ENCODE measurements at places on chromosomes 3 and 15.

GRCh38 chr15:52225230-52225629 is 34.0 kb upstream of the GNB5 start:
- DNase-seq, result no peak

- no peak for DNase-seq
Measured at GRCh38 chr3:18729671-18730070, 304.5 kb upstream of the SATB1 start.

DNA sequence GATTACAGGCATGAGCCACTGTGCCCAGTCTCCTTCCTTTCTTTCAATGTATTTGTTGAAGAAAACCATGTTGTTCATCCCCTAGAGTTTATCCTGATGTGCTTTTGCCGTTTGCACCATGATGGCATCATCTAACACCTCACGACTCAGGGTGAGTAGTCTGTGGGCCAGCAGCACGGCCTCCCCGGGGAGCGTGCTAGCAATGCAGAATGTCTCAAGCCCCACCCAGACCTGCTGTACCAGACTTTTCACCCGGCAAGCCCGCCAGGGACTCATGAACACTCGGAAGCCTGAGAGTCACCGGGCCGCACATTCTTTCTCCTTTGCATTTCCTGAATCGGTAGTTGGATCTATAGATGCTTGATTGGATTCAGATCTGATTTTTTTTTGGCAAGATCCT is 64.6 kb downstream of the RPN1 start:
- no peak for DNase-seq

DNA sequence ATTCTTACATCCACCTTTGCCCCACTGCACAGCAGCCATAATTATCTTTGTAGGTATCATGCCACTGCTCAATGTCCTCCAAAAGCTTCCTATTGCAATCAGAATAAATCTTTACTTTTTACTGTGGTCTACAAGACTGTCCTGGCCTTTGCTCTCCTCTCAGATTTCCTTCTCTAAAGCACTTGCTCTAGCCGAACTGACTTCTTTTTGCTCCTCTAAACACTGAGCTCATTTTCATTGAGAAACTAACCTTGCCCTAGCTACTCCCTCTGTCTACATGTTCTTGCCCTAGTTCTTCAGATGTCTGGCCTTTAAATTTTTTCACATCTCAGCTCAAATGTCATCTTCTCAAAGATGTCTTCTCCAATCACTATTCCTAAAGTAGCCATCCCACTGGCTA is 342.8 kb downstream of the TBC1D5 start:
- DNase-seq, result no peak

GRCh38 chr3:112470788-112471187 is 28.5 kb downstream of the BTLA start:
- DNase-seq, result peak; percentile 76

GRCh38 chr15:55834331-55834730 is 91.4 kb upstream of the PRTG start:
- no peak for DNase-seq

DNA sequence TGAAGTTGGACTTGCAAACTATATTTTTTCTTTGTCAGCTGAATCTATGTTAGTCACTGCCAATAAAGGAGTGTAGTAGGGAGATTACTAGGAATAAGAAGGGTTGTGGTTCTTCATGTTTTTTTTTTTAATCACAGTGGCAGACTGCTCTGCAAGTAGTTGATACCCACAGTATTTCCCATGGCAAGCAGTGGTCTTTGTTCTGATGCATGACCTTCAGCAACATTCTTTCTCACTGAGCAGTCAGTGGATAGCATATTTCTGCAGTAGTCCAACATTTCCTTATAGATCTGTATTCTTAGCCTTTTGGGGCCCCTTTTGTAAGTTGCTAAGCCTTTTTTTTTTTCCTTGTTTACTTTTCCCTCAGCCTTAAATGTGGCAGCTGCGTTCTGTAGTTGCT is 151.1 kb downstream of the DOCK3 start:
- DNase-seq, result peak; percentile 56

GRCh38 chr3:135056084-135056730 is 261.1 kb downstream of the EPHB1 start:
- no peak for DNase-seq

DNA sequence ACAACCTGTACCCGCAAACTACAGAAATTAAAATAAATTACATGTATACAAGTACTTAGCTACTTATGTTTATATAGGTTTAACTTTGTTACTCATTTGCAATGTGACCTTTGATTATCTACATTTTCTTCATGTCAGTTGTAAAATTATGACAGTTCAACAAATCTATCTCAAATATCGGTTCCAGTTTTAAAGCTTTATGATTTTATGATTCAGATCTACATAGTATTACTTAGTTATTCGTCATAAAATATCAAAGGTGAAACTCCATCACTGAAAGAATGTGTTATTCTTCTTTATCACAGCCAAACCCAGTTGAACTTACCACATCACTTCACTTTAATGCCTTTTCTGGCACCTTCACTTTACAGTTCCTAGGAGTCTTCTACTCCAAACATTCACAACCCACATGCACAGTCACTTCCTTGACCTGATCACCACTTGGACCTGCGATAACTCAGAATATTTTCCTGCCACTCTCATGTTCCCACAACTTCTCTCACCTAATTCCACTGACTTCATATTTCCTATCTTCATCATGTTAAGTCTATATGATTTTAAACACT is 47.2 kb downstream of the SLITRK3 start:
- no peak for DNase-seq

Measured in M059J (cell line).